Upper lobe of left lung (tissue), 6 donors: ENCODE measurements at places on chromosomes 2 and 18. TPM values are rescaled to one million over a fixed set of nuclear protein-coding genes. Genes with fewer than 3 reads are reported as not detected.

DNA sequence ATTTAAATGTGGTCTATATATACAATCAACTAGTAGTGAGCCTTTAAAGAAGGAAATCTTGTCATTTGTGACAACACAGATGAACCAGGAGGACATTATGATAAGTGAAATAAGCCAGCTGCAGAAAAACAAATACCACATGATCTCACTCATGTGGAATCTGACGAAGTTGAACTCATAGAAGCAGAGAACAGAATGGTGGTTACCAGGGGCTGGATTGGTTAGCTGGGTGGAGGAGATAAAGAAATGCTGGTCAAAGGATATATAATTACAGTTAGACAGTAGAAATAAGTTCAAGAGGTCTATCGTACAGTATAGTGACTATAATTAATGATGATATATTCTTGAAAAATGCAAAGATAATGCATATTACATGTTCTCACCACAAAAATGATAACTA is 267.9 kb downstream of the FBXO15 start:
- no peaks in the 10 kb centered on the region for H3K4me1 ChIP-seq
- H3K36me3 ChIP-seq = no peaks in the 10 kb centered on the region
- H3K27ac ChIP-seq = no peak overlapping the region
- no peak overlapping the region for H3K4me3 ChIP-seq
- H3K27me3 ChIP-seq = no peaks in the 10 kb centered on the region

The IL36B gene
- total RNA-seq = not detected

DNA sequence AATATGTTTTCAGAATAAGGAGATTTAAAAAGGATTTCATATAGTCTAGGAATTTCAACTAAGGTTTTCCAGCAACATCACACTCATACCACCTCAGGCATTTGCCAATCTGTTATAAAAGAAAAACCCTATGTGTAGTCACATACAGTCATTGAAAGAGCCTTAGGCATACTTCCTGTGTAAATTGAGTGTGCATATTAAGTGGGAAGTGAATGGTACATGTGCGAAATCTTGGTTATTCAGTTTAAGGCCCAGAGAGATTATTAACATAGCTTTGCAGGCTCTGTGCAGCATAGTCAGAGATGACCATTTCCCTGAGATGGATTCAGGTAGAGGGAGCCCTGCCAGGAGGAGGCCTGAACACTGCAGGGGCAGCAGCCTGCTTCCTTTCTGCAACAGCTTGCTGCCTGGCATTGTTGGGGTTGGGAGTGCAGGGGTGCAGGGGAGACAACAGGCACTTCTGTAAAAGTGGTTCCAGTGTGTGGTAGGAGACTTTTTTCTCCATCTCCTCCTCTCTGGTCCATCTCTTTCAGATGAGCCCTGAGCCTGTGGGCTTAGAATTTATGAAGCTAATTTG is 100.1 kb upstream of the OSR1 start:
- no peak overlapping the region for H3K27ac ChIP-seq
- H3K4me1 ChIP-seq = no peaks in the 10 kb centered on the region
- no peak for DNase-seq

- no peak overlapping the region for H3K27ac ChIP-seq
- H3K36me3 ChIP-seq = no peaks in the 10 kb centered on the region
- no peak overlapping the region for H3K4me3 ChIP-seq
- peaks cover 13% of the 10 kb centered on the region for H3K4me1 ChIP-seq
- DNase-seq = no peak
Observed at GRCh38 chr2:17912266-17912691, 33.8 kb downstream of the KCNS3 start.

The ERFE gene
- not detected for total RNA-seq

GRCh38 chr2:164747783-164748433 is 93.7 kb downstream of the COBLL1 start:
- no peaks in the 10 kb centered on the region for H3K27me3 ChIP-seq
- H3K27ac ChIP-seq = no peak overlapping the region
- no peaks in the 10 kb centered on the region for H3K36me3 ChIP-seq
- no peaks in the 10 kb centered on the region for H3K4me1 ChIP-seq
- no peak for DNase-seq

DNA sequence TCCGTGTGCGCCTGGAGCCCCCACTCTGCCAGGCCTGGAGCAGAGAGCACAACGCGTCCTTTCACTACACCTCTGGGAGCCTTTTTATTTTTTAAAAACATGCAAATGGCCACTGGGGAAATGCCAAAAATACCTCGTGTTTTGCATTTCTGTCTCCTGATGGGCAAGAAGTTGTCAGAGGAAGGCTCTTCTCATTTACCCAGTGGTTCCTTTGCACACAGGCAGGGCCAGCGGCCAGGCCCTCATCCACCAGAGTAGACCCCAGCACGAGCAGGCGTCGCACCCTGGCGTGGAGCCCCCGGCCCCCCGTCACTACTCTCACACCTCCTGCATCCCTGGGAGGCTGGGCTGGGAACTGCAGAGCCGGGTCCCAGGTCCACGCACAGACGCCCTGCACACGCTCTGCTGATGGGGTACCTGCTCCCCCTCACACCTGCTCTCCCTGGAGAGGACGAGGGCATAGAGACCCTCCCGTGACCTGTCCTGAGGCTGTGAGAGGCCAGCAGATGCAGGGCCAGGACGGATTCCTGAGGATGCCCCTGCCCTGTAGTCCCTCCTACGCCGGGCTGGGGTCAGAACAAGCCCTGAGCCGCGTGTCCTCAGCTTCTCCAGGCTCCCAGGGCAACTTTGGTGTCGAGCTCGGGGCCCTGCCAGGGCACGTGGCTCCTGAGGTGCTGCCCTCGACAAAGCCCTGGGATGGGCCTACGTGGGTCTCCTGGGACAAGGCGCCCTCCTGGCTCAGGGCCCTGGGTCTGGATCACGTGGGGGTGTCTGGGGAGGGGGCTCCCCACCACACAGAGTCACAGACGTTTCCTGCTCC is 65.0 kb downstream of the NFATC1 start:
- H3K27ac ChIP-seq = no peak overlapping the region
- H3K4me3 ChIP-seq = no peak overlapping the region
- peaks cover 17% of the 10 kb centered on the region for H3K4me1 ChIP-seq
- H3K36me3 ChIP-seq = peaks cover 35% of the 10 kb centered on the region

The HOXD3 gene
- total RNA-seq = 0.57 TPM
